ENCODE measurements at places on chromosomes 1 and 21.

GRCh38 chr1:33111965-33112364, 31.0 kb downstream of the AZIN2 start:
- no peak for DNase-seq

- no peak for DNase-seq
These were observed 3.7 kb downstream of the TARBP1 start for GRCh38 chr1:234475167-234475793.

DNA sequence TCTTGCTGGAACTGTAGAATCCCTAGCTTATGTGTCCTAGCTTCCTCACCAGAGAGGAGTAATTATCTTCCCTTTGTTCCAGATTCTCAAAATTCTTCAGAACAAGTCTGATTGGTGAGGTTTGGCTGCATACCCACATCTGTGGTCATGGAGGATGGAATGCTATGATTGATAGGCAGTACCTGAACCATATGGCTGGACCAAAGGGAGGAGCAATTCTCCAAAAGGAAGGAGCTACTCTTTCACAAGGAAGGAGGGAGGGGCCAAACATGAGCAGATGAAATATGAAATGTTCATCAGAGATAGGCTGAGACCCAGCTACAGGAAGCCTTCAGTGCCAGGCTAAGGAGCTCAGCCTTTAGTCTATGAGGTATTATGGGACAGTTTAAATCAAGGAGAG, 5.0 kb upstream of the RNF19B start:
- no peak for DNase-seq

DNA sequence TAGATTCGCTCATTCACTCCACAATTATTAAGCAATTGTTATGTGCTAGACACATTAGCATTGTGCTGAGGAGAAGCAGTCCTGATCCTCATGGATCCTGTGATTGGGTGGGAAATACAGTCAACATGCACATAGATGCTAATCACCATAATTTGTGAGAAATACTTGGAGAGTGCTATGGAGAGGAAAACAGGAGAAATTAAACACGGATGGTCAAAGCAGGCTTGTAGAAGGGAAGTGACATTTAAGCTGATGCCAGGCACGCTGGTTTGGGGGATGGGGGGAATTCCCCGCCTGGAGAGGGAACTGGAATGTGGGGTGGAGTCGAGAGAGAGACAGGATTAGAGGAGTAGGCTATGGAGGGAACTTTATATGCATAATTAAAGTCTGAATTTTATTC, 52.2 kb upstream of the L1TD1 start:
- no peak for DNase-seq

DNA sequence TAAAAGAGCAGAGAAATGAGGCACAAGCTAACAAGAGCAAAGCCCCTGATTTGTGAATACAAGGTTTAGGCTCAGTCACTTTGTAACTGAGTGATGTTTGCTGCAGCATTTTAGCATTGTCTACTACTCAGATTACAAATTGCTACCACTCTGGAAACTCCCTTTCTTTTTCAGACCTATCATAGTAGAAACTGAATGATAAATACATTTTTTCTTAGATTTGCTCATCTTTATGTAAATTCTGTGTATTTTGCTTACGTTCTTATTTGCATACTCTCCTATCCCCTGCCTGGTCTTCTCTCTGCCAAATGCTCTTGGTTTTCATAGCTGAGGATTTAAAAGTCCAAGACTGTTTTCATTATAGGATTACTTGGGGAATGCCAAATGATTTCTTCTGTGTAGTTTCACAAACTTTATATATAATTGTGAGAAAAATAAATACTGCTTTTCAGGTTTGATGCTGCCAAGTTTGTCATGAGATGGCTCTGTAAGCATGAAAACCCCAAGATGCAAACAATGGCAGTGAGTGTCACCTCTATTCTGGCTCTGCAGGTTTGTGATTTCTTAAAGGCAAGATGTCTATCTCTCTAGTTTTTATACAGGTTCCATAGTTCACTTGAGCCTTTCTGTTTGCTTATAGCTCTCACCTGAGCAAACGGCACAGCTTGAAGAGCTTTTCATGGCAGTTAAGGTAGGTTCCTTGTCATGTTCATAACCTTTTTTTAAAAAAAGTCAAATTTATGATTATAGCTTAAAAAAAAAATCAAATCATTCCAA, 24.7 kb downstream of the ZYG11A start:
- DNase-seq, result no peak

DNA sequence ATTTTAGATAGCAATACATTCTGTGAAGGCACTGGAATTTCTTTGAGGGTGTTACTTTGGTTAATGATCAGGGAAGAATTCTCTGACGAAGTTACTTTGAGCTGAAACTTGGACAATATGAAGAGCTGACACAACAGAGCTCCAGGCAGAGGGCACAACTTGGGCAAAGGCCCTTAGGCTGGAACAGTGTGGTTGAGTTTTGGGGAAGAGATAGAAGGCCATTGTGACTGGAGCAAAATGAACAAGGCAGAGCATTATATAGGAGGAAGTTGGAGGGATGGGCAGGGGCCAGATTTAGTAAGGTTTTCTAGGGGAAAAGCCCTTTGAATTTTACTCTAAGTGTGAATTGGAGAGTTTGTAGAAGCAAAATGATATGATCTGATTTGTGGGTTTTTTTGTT, 30.9 kb downstream of the LMO4 start:
- no peak for DNase-seq

- DNase-seq, result peak; percentile 88
These were observed at the start of gene OLIG2 for GRCh38 chr21:33025489-33026442. OLIG2 (plus strand) TSS chr21:33025935; CDS start chr21:33026863, 928 bp downstream.

DNA sequence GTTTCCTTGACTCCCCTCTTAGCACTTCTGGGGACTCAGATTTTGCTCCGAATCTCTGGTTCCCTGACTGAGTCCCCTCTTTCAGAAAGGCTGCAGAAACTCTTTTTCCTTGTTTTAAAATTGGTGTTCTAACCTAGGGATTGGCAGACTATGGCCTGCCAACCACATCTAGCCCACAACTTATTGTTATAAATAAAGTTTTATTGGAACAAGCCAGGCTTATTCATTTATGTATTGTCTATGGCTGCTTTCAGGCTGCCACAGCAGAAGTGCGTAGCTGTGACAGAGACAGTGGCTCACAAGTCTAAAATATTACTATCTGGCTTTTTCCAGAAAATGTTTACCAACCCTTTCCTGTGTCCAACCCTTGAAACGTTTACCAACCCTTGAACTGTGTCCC, 81.7 kb downstream of the IER5 start:
- no peak for DNase-seq

GRCh38 chr1:66916320-66916719, 8.3 kb downstream of the DNAI4 start:
- DNase-seq, result no peak

- no peak for DNase-seq
These were observed 40.3 kb downstream of the URB1 start for GRCh38 chr21:32352526-32352925.

GRCh38 chr1:50853325-50853724, 106.7 kb downstream of the FAF1 start:
- DNase-seq, result no peak

DNA sequence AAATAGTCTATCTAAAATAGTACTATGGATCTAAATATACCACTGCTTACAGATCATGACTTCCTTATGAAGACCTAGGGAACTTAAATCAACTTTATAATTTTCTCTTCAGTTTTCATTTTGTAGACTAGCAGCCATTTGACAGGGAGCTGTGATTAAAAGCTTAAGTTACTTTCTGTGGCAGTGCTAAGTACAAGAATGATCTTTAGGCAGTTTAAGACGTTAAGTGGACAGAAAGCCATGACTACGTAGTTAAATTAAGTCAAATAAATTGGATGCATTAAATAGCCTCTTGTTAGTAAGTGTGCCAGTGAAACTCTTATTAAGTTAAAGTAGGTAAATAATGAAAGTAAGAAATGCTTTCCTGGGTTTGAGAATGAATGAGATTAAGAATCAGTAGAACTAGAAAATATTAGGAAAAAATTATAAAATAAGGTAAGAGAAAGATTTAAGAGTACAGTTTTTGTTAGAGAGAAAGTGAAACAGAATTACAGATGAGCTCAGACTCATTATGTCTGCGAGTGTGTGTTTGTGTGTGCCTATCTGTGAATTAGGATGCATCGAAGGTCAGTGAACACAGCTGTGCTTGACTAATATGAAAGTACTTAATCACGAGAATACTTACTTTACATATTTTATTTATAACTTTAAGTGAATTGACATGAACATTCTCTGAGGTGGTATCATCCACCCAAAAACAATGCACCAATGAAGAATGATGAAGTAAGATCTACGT, 336.9 kb downstream of the KCNT2 start:
- no peak for DNase-seq

- DNase-seq, result no peak
These were observed 34.9 kb downstream of the ARID1A start for GRCh38 chr1:26730695-26731094.

GRCh38 chr1:11158720-11159321, 30.3 kb upstream of the ANGPTL7 start:
- no peak for DNase-seq

GRCh38 chr21:38806153-38806941, 618 bp downstream of the ETS2 start:
- DNase-seq, result no peak

- DNase-seq, result no peak
These were observed 81.4 kb downstream of the TGFBR3 start for GRCh38 chr1:91804546-91805023.

GRCh38 chr1:17545356-17545755, 5.9 kb downstream of the ARHGEF10L start:
- DNase-seq, result no peak

- DNase-seq, result no peak
These were observed 180.8 kb downstream of the LTN1 start for GRCh38 chr21:28811860-28812259.

DNA sequence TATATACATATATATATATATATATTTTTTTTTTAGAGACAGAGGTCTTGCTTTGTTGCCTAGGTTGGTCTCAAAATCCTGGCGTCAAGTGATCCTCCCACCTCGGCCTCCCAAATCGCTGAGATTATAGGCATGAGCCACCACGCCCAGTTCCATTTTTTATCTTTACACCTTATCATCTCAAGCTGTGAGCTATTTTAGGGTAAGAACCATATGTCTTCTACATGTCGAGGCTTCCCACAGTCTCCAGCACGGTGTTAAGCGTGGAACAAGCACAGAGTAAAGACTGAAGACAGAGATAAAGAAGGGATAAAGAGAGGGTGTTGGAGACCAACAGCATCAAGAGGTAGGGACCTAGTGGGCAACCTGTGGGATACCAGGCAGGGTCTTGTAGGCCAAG, 14.2 kb downstream of the ARHGEF2 start:
- DNase-seq, result no peak

DNA sequence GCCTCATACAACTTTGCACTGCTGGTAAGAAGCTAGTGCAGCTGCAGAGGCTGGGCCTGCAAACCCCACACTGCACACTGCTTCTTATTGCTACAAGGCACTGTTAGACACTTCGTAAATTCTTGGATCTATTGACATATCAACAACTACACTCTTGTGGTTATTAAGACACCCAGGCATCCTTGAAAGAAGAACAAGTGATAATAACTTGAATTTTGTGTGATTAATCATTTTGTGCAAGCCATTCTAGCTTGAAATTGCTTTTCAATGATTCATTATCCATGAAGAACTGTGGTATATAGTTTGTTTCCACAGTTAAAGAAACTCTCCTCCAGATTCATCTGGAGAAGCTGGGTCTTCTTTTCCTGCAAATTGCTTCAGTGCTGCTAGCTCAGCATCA, 33.7 kb upstream of the IFI44L start:
- no peak for DNase-seq

- no peak for DNase-seq
These were observed 17.0 kb downstream of the RRP1B start for GRCh38 chr21:43676391-43676790.
